Foreskin keratinocyte (primary cell): ENCODE measurements at places on chromosomes 3 and 15. TPM values are rescaled to one million over a fixed set of nuclear protein-coding genes. Genes with fewer than 3 reads are reported as not detected.

GRCh38 chr3:67405193-67405592 lies 249.2 kb downstream of the SUCLG2 start:
- no peak for DNase-seq

DNA sequence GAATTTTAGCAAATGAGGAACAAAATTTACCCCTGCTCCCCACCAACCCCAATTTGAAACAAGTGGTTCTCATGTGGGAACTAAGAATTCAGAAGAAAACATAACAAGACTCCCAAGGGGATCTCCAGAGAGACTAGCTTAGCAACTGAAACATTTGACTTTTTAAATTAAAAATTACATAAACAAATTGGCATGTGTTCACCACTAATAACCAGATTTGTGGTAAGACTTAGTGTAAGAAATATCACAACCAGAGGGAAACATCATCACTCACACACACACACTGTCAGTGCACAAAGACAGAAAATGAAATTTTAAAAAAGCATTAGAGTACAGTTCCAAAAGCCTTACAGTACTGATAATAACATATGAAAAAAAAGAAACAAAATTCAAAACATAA lies 348.8 kb downstream of the CGGBP1 start:
- no peak for DNase-seq

B3GALNT1 gene
- 8.6 and 9.0 TPM in 2 replicates for total RNA-seq

- DNase-seq, result peak; percentile 68
These were observed 33.2 kb downstream of the ABHD2 start for GRCh38 chr15:89121414-89121813.

DNA sequence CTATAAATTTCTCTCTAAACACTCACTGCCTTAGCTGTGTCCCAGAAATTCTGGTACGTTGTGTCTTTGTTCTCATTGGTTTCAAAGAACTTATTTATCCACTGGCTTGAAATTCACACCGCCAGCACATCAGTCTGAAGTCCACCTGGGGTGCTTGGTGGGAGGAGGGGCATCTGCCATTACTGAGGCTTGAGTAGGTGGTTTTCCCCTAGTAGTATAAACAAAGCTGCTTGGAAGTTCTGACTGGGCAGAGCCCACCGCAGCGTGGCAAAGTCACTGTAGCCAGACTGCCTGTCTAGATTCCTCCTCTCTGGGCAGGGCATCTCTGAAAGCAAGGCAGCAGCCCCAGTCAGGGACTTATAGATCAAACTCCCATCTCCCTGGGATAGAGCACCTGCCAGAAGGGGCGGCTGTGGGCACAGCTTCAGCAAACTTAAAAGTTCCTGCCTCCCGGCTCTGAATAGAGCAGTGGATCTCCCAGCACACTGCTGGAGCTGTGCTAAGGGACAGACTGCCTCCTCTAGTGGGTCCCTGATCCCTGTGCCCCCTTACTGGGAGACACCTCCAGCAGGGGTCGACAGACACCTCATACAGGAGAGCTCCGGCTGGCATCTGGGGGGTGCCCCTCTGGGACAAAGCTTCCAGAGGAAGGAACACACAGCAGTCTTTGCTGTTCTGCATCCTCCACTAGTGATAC lies 114.1 kb downstream of the SUCLG2 start:
- no peak for DNase-seq

COL7A1 gene
- 306 and 607 TPM in 2 replicates for total RNA-seq
